ENCODE measurements at places on chromosomes 3 and 15. TPM values are rescaled to one million over a fixed set of nuclear protein-coding genes. Genes with fewer than 3 reads are reported as not detected.

Gene LSAMP
- polyA plus RNA-seq = not detected

Gene CKMT1B
- not detected for polyA plus RNA-seq

Gene DPPA2
- polyA plus RNA-seq = not detected

Gene PRR20G
- polyA plus RNA-seq = not detected

Gene TMEM158
- polyA plus RNA-seq = not detected

DNA sequence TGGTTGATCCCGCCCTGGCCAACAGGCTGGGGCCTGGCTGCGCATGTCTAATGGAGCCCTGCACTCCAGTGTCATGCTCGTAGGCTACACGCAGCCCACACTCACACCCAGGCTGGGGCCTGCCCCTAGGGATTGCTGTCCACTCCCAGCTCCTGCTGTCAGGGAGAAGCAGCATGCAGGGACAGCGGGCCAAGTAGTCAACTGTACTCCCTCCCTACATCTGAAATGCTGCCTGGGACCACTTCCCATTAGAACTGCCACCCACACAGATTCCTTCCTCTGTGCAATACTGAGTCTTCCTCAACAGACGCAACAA is 16.1 kb downstream of the ALS2CL start:
- no peak for DNase-seq

GRCh38 chr3:37227870-37228549 is 53.6 kb upstream of the LRRFIP2 start:
- DNase-seq = no peak

- no peak for DNase-seq
These were observed 34.0 kb downstream of the ACSBG1 start for GRCh38 chr15:78200276-78200930.

- DNase-seq = no peak
These were observed 748.1 kb downstream of the GBE1 start for GRCh38 chr3:81013360-81013759.

Data from immature natural killer cell (primary cell).